Activated CD8-positive, alpha-beta T cell treated with anti-CD3 and anti-CD28 coated beads, Interleukin-2, amount 10 ng/mL, durations not matched to agents 7 days and 5 days (primary cell): ENCODE measurements at places on chromosomes 5 and 9.

- DNase-seq: no peak
Observed at GRCh38 chr9:135083241-135083810, 4.1 kb upstream of the OLFM1 start.

DNA sequence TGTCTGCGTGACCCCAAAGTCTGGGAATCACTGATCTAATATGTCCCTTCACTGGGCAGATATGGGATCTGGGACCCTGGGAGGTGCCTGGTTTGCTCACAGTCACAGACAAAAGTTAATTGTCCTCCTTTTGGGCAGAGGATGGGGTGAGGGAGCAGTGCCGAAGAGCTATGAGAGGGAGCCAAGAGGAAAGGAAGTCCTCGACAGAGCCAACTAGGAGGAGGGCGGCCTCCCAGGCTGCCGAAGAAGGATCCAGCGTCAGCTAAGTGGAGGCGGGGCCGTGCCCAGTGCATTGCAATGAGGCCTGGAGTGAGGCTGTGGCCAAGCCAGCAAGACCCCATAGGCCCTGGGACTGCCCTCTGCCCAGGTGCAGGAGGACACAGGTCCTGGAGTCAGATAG is 11.4 kb downstream of the AIF1L start:
- DNase-seq: no peak

DNA sequence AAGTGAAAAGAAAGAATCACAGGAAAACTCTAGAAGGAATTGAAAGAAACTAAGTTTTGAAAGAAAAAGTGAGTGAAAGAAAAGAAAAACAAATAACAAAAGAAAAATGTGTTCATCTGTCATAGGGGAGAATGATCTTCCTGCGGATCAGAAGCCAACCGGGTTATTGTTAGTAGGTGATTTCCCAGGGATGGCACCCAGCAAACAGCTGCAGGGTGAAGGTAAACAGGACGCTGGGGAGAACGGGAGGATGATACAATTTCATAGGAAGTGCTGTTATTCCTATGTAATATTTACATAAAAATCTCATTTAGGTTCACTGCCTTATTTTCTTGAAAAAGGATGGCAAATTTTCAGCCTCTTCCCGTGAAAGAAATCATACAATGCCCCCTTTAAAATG is 72.4 kb upstream of the LHFPL2 start:
- DNase-seq: no peak

GRCh38 chr5:137316346-137316736 is 182.8 kb downstream of the SPOCK1 start:
- DNase-seq: no peak

- DNase-seq: no peak
Observed at GRCh38 chr5:147659166-147659929, 123.2 kb downstream of the JAKMIP2 start.

GRCh38 chr9:124045076-124045829 is 33.7 kb downstream of the LHX2 start:
- no peak for DNase-seq

DNA sequence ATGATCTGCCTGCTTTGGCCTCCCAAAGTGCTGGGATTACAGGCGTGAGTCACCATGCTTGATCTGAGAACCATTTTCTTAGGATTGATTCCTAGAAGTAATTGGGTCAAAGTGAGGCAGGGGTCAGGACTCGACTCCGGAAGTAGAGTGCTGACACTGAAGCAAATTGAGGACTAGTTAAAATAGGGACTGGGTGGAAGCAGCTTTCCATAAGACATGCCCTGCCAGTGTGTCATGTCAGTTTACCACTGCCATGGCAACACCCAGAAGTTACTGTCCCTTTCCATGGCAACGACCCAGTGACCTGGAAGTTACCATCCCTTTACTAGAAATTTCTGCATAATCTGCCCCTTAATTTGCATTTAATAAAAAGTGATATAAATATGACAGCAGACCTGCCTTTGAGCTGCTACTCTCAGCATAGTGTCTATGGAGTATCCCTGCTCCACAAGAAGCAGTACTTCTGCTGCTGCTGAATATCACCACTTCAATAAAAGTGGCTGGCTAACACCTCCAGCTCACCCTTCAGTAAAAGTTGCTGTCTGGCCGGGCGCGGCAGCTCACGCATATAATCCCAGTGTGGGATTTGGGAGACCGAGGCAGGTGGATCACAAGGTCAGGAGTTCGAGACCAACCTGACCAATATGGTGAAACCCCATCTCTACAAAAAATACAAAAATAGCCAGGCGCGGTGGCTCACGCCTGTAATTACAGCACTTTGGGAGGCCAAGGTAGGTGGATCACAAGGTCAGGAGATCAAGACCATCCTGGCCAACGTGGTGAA is 47.8 kb upstream of the JADE2 start:
- no peak for DNase-seq

- DNase-seq: no peak
Observed at GRCh38 chr5:177529247-177530203, 12.8 kb upstream of the DDX41 start.

- DNase-seq: no peak
Observed at GRCh38 chr9:27977931-27978330, 404.6 kb upstream of the C9orf72 start.

DNA sequence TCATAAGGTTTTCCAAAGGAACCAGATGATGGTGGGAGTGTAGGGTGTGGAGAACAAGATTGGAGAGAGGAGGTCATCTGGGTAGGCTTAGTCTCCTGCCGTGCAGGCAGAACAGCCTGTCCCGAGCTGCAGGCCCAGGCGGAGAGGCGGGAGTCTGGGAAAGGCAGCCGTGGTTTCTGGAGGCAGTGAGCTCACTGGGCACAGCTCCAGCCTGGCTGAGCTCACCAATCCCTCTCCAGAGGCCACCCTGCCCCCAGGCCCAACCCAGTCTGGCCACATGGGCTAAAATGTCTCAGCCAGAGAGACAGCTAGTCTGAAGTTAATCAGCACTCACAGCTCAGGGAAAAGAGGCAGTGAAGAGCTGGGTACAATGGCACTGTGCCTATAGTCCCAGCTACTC is 12.3 kb downstream of the P4HA2 start:
- no peak for DNase-seq
